ENCODE measurements at places on chromosomes 1 and 21.

DNA sequence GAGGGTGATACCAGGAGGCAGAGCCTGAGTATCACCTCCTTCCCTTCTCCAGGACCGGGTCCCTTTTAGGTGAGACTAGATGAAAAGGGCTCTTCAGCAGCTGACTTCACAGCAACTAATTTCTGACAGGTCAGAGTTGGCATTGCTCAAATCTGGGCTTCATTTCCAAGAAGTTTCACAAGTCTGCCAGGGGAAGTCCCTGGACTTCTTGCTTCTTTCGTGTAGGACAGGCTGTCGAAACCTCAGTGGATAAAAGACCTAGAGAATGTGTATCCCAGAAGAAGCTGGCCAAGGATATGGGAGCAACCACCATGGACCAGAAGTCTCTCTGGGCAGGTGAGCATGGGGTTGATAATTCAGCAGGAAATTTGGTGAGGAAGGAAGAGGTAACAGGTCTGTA lies at the start of gene CHI3L2:
Gene CHI3L2, plus strand, starts transcription at position 280 of the 400 bp plus-strand sequence. Its CDS starts 17 bp downstream, at position 297.
- DNase-seq: peak; percentile 53

DNA sequence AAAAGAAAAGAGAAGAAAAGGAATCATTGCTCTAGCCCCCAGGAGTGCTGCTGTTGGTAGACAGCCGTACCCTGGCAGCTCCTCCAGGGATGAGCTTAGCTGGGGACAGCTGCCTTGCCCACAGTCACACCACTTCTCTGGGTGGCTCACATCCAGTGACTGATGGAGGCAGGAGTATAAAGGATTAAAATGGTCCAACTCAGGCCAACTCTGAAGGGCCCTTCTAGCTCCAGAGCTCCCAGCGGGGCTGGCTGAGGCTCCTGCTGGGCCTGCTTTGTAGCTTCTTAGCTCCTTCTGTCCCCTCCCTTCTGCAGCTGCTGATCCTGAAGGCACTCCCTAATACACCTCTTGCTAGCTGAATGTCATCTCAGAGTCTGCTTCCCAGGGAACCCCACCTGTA lies 4.4 kb downstream of the CITED4 start:
- DNase-seq: no peak

DNA sequence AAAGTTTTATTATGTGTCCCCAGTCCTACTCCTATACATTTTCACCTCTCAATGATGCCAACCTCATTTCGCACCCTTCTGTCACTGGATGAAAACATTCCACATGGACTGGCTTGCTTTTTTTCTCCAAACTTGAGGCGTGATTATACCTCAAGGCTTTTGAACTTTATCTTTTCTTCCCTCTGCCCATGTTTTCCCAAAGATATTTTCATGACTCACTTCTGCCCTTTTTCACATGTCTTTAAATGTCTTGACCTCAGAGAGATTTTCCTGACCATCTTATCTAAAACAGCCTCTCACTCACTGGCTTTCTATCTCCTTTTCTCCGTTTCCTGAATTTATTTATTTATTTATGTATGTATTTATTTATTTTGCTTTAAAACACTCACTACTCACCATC lies 659.0 kb downstream of the PTPRC start:
- DNase-seq: peak; percentile 89

GRCh38 chr1:207813512-207813881 lies 61.6 kb downstream of the CD46 start:
- DNase-seq: no peak

GRCh38 chr1:239566074-239566473 lies 179.7 kb downstream of the CHRM3 start:
- no peak for DNase-seq

- DNase-seq: no peak
Observed at GRCh38 chr1:173014160-173014559, 36.6 kb downstream of the TNFSF18 start.

DNA sequence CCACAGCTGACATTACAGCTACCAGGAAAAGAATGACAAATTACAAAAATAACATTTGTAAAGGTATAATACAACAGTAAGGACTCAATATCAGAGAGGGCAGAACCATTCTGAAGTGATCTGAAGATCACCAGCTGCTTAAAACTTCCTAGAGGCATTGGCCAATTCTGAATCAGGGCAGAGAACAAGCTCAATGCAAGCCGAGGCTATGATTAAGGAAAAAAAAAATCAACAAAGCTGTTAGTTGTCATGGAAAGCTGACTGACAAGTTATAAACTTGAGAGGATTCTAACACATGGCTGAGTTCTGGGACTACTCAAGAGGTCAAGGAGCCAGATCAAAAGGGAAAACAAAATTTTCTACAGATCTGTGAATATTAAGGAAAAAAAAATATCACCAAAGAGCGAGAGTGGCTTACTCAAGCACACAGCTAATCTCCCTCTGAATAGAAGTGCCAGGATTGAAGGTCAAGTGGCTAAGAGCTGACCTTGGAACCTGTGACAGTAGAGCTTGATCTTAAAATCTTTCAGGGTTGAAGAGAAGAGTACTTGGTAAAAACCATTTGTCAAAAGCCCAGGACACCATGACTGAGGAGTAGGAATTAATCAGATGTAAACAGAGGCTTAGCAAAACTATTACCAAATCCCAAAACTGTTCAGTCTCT lies 383.4 kb downstream of the USP25 start:
- DNase-seq: no peak

GRCh38 chr1:21661886-21662285 lies 7.3 kb downstream of the RAP1GAP start:
- no peak for DNase-seq

DNA sequence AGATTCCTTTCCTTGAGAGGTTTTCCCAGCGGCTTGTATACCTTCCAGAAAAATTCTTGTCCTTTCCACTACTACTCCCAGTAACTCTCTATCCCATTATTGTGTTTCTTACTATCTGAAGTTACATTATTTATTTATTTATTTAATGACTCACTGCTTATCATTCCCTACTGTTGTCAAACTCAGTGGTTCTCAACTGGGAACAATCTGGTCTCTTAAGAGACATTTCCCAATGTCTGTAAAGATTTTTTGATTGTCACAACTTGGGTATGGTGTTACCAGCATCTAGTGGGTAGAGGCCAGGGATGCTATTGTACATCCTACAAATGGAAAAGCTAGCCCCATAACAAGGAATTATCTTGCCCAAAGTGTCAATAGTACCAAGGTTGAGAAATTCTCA lies 771.5 kb upstream of the ADGRL2 start:
- DNase-seq: no peak

- DNase-seq: no peak
Observed at GRCh38 chr1:61387829-61388228, 305.5 kb downstream of the NFIA start.

DNA sequence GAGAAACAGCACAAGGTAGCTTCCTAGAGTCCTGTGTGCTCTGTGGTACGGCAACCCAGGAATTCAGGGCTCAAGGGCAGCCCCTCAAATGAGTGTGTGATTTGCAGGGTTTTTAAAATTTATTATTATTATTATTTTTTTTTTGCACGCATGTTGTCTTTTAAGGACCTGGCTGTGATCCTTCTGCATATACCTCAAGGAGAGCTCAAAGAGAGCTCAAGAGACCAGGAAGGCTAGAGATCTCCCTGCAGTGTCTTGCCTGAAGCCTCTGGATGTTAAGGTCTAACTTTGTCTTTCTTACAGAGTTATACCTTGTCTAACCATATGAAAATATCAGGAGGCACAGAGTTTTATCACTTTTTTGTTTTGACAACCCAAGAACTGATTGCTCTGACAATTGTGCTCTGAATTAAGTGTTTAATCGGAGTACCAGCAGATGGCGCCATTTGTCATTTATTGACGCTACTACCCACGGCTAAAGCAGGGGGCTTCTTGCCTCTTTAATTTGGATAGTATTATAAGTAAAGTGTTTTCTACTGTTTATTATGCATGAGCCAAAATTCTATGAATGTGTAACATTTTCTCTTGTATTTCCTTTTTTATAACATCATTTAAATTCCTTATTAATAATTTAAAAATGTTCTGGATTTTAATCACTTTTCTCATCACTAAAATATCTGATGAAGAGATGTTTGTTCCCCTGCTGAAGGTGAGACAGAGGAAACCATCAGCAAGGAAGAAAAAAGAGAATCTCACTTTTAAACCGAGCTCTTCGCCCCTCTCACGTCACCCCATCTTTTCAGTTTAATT lies 35.8 kb upstream of the LMO4 start:
- DNase-seq: peak; percentile 35

- DNase-seq: no peak
Observed at GRCh38 chr1:76770979-76771378, 96.3 kb upstream of the ST6GALNAC5 start.

DNA sequence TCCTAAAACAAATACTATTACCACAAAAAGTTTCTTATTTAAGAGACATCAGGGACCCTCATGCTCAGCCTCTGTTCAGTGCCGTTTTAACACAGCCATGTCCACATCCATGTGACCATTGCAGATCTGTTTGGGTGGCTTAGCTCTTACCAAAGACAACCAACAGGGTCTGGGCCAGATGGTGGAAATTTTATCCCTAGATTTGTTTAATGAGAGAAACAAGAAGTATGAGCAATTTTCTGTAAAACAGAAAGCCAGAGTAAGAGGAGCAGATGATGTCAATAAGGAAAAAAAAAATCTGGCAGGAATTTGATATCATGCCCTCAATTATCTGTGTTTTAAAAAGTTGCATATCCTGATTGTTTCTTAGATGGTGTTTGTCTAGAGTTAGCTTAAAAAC lies 299.9 kb downstream of the TM2D1 start:
- DNase-seq: no peak

DNA sequence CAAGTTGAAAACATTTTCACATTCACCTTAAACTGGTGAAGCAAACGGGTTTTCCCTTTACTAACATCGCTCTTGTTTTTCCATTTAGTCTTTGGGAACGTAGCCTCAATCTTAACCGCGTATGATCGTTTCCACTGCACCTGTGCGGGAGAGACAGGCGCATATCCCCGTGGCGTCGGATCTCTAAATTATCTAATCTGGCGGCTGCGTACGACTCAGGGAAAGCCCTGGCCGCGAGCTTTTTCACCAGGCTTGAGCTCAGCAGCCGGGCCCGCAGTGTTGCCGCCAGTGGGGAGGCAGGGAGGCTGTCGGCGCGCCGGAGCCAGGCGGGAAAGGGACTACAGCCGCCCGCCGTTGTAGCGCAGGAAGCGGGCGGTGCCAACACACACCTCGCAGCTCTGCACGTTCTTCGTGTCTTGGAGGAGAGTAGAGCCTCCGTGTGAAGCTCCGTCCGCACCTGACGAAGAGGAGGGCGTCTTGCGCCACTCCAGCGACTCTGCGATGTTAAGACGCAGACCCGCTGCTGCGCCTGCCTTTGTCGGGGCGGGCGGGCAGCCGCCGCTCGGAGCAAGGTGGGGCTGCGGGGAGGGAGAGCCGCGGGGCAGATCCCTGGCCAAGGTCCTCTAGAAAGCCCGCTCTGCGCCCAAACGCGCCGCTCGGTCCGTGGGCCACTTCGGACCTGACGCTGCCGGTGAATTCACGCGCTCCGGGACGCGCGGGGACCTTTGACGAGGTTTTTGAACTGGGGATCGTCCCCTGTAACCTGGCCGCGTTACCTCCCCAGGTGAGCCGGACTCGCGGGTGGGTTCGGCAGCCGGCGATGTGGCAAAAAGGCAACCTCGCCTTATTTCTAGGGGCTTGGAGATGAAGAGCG lies 18.5 kb upstream of the TBX15 start:
- no peak for DNase-seq

GRCh38 chr1:94031591-94031990 lies 89.4 kb downstream of the ABCA4 start:
- no peak for DNase-seq

DNA sequence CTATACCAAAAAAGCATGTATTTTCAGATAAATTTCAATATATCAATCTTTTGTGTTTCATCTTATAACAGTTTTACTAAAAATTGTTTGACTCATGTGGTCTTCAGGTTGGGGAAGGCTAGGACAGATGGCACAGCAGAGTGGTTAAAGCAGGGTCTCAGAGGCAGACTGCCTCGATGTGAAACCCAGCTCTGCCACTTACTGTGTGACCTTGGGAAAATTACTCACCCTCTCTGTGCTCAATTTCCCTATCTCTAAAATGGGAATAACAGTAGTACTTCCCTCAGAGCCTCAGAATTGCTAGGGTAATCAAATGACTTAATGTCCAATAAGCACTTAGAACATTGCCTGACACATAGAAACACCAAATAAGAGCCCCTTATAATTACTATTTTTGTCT lies 262.1 kb upstream of the FMN2 start:
- no peak for DNase-seq

- DNase-seq: no peak
Observed at GRCh38 chr1:178599745-178600144, 86.8 kb downstream of the TEX35 start.

DNA sequence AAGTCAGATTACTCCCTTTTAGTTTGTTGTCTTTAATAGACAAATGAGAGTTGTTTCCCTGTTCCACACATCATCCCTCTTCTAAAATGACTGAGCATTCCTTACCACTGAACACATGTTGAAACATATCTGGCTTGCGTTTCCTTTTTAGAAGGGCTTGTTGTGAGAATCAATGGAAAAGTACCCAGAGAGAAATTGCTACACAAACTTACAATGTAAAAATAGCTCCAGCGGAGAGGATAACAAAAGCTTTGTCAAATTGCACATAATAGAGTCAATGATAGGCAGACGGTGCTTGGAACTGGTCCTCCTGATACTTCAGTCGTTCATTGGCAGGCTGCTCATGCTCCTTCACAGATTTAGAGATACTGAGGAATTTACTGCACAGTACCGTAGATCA lies 123.9 kb downstream of the CYYR1 start:
- DNase-seq: peak; percentile 32

GRCh38 chr1:243731974-243732625 lies 117.9 kb downstream of the AKT3 start:
- DNase-seq: no peak

GRCh38 chr1:180906511-180906910 lies 6.2 kb upstream of the KIAA1614 start:
- DNase-seq: no peak

- DNase-seq: no peak
Observed at GRCh38 chr1:223301371-223301770, 62.6 kb downstream of the SUSD4 start.

DNA sequence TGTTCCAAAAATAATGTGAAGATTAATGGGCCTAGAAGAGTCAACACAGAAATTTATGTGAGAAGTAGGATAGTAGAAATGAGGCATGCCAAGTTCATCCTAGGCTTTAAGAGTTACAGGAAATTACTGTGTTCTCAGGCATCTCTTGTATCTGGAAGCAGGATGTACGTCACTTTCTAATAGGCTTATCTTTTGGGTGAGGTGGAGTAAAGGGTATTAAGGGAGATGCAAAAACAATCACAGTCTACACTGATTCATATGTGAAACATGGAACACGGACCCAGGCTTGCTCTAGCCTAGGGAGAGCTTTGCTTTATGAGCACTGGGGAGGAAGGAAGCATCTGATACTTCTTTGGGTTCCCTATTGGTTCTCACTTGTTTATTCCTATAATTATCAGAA lies 84.5 kb upstream of the RGS4 start:
- DNase-seq: peak; percentile 95

DNA sequence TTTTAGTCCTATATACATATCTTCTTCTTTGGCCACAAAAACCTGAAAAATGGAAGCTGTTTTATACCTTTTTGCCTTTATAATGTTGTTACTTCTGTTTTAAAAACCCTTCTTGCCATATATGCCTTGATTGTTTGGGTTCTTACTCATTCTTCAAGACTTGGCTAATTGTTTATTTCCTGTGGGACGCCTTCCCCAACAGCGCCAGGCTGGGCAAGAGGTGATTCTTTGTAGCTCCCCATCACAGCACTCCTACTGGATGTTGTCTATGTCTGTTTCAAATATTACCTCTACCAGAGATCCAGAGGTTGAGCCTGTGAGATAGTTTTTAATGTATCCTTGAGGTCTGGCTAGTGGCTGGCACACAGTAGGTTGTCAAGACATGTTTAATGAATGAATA lies 73.2 kb upstream of the CYP2J2 start:
- no peak for DNase-seq

All from NCI-H226 (cell line).